Liver (tissue), 10 donors: ENCODE measurements at places on chromosomes 2 and 18. TPM values are rescaled to one million over a fixed set of nuclear protein-coding genes. Genes with fewer than 3 reads are reported as not detected.

- no peak for DNase-seq
Measured at GRCh38 chr2:69755862-69756467, 14.0 kb downstream of the ANXA4 start.

IL18RAP gene
- 0.63 TPM for polyA plus RNA-seq

ALPP gene
- not detected for polyA plus RNA-seq

- no peak for DNase-seq
Measured at GRCh38 chr2:139098961-139099360, 318.8 kb upstream of the NXPH2 start.
